CD4-positive, alpha-beta T cell treated with Interleukin-10 for 1 hour (primary cell): ENCODE measurements at places on chromosomes 1 and 21.

- DNase-seq = no peak
Observed at GRCh38 chr1:192983349-192983980, 75.7 kb downstream of the UCHL5 start.

- no peak for DNase-seq
Observed at GRCh38 chr1:160671603-160672517, 25.0 kb upstream of the SLAMF1 start.

GRCh38 chr1:213519098-213519497 lies 468.1 kb downstream of the RPS6KC1 start:
- no peak for DNase-seq

- DNase-seq = no peak
Observed at GRCh38 chr1:51365774-51366173, 35.4 kb upstream of the TTC39A start.

DNA sequence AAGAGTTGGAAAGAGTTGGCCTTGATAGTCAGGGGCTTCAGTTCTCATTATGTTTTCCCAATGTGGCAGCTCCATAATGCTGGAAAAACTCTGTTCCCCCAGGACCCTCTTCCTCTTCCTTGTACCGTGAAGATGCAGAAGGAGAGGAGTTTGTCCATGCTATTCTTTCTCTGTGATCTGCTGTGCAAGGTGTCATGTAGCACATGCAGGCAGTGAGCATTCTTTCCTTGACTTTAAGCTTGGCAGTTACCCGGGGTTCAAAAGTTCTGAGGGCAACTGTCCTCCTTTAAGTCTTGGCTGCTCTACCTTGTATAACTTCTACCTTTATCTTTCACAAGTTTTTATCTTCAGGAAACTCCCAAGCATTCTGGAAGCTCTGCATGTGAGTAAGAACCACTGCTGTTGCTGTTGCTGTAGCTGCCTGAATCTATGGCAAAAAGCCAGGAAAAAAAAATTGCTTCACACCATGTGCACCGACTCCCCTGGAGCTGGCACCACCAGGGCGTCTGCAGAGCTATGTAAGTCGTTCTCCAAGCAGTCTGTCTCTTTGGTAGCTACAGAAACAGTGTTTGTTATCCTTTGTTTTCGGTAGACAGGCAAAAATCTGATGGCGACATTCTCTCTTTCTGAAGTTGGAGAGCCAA lies 42.7 kb upstream of the SLC16A1 start:
- DNase-seq = no peak

DNA sequence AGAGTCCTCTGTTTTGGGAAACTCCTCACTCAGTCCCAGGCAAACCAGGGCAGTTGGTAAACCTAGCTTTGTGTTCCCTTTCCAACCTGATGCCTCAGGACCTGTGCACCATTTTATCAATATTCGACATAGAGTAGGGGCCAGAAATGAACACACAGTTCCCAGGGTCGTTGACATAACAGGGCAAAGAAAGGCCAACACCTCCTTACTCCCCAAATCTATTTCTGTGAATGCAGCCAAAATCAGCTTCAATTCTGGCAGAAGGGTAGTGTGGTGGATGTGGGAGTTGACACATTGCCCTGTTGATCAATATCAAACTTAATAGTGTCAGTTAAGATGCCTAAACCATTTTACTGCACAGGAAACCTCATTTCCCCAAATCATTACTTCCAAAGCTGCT lies 104.6 kb upstream of the SPATA6 start:
- DNase-seq = no peak

GRCh38 chr21:23524685-23525084 lies 2082.6 kb downstream of the MRPL39 start:
- DNase-seq = no peak

GRCh38 chr1:201038186-201038876 lies 14.8 kb upstream of the KIF21B start:
- no peak for DNase-seq

DNA sequence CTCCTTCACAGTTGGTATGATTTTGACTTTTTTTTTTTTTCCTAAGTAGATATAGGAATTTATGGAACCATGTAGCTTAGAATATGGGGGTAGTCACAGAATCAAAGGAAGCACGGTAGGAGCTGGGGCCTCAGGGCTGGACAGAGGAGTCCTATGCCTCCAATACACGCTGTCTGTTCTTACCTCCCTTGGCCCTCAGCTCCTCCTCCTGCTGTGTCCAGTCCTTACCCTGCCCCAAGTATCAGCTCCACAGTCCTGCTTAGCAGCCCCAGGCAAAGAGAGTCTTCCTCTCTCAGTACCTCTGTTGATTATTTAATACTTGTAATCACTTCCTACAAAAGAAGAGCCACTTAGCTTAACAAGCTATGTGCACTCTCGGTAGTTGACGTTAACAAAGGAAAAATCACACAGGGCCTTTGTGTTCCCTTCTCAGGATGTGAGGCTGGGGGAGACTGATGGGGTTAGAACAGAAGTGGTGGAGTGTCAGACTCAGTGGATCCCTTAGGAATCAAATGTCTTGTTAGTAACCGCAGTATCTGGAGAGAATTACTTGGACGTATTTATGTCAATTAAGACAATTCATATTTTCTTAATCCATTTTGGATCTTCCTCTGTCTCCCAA lies 292.3 kb downstream of the HHAT start:
- DNase-seq = no peak

DNA sequence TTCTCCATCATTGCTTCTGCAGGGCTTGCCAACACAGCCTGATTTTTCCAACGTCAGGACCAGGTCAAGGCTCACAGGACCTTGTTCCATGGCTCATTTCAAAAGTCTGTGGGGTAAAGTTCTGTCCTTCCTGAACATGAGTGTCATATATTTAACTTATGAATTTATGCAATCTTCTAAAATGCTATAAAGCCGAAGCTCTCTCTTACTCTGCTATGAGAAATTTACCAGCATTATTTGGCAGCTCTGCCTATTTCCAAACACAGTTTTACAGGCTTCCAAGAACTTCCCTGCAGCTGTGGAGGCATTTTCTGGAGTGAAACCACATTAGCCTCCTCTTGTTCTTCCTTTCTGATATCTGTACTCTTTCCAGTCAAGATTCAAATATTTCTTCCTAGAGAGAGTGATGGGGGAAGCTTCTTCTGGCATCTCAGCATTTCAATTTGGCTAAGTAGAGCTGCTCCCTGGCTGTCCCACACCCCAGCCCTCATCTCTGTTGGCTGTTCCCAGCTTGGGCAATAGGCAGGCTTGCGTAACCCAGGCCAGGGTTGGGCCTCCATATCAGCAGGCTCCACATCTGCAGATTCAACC lies 15.6 kb upstream of the HMGCS2 start:
- DNase-seq = no peak

DNA sequence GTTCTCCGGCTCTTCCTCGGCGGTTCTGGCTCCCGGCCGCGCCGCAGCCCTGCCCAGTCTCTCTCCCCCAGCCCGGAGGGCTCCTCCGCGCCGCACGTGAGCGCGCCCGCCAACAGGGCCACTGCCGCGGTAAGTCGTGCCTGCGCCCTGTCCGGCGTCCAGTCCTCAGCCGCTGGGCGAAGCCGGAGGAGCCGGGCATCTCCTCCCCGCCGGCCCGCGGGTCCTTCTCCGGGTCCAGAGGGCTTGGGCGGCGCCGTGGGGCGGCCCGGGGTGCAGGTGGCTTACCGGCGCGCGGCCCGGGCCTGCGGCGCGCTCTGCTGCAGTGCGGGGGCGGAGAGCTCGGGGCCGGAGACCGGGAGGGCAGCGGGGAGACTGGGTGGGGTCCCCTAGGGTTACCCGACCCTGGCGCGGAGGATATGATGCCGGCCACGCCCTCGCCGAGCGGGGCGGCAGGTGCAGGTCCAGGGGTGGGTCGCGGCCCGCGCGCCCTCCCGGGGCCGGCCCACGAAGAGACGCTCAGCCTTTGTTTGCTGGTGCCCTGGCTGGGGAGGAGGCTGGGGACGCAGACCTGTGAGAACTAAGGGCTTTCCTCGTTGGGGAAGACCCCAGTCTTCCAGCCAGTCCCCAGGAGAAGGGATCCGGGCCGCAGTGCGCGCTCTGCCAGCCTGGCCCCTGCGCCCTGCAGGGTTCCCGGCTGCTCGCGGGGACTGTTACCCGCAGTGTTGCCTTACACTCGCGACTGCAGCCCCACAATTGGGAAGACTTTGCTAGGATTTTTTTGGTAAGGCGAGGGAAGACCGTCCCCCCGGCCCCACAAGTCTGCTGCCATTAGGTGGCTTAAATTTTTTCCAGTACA lies at the start of gene DOP1B:
Gene DOP1B (plus strand): TSS at position 10 of the 856 bp plus-strand sequence. CDS start 7,910 bp downstream, outside the sequence.
- DNase-seq = peak; percentile 35

DNA sequence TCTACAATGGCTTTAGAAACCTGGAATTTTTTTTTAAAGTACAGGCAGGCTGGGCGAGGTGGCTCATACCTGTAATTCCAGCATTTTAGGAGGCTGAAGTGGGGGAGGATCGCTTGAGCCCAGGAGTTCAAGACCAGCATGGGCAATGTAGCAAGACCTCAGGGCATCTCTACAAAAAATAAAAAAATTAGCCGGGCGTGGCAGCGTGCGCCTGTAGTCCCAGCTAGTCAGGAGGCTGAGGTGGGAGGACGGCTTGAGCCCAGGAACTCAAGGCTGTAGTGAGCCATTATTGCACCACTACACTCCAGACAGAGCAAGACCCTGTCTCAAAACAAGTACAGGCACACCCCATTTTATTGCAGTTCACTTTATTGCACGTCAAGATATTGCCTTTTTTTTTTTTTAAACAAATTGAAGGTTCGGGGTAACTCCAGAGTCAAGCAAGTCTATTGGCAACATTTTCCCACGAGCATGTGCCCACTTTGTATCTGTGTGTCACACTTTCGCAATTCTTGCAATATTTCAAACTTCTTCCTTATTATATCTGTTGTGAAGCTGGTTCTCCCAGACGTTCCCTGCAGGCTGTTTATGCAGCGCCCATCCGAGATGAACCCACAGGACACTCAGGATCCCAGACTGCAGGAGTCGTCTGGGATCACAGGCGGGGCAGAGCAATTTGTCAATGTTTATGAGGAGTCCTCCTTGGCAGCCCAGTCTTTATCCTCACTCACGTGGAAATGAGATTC lies 4.7 kb downstream of the HES2 start:
- no peak for DNase-seq

DNA sequence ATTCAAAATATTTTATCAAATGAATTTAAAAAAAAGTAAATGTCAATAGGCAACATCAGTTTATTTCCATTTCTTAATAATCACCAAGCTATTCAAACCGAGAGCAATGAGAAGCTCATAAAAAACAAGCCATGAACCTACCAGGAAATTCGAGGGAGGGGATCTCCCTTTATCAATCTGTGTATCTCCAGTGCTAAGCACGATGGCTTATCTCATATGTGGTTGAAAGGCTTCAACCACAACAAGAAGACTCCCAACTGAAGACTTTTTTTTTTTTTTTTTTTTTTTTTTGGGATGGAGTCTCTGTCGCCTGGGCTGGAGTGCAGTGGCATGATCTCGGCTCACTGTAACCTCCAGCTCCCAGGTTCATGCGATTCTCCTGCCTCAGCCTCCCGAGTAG lies 833.3 kb downstream of the USP25 start:
- no peak for DNase-seq

DNA sequence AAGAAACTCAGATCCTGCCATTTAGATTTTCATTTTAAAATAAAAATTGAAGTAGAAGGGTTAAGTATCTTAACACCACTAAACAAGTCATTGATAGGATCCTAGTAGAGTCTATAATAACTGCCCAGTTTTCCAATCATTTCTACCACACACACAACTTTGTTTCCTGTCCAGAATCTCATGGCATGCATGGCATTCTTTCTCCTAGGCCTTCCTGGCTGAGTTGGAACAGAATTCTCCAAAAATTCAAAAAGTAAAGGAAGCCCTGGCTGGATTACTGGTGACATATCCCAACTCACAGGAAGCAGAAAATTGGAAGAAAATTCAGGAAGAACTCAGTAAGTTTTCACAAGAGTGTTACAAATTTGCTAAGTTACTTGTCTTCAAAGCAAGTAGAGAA lies 111.4 kb upstream of the BMP8A start:
- DNase-seq = no peak

DNA sequence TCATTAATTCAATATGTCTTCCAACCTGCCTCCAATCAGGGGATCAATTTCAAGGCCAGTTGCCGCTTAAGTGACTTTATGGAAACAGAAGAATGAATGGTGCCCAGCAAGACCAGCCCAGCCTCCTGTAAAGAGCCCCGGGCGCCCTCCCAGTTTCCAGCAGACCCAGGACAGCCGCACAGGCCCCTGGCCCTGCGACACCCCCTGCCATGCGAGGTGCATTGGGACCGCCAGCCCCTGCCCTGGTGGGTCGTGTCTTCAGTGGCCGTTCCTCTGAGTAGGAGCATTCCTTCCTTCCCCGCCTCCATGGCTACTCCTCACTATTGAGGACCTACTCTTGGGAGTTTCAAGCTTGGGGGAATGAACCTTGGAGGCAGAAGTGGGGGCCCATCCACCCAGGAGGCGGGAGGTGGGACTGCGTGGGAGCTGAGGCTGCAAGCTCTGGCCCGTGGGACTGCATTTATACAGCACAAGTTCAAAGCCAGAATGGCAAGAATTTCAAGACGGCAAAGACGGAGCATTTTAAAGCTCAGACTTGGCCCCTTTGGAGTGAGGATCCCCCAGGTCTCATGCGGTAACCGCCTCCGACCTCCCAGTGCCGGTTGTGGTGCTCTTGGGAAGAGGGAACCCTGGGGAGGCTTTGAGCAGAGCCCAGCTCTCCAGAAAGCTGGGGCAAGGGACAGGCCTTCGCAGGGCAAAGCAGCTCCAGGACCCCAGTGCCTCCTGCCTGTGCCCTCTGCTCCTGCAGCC lies 73.1 kb upstream of the ACTRT2 start:
- DNase-seq = no peak

- no peak for DNase-seq
Observed at GRCh38 chr1:111990878-111991718, 1.6 kb upstream of the KCND3 start.

- DNase-seq = no peak
Observed at GRCh38 chr1:12798911-12799310, 7.7 kb downstream of the PRAMEF1 start.

- DNase-seq = no peak
Observed at GRCh38 chr1:163604896-163605295, 283.1 kb downstream of the NUF2 start.

DNA sequence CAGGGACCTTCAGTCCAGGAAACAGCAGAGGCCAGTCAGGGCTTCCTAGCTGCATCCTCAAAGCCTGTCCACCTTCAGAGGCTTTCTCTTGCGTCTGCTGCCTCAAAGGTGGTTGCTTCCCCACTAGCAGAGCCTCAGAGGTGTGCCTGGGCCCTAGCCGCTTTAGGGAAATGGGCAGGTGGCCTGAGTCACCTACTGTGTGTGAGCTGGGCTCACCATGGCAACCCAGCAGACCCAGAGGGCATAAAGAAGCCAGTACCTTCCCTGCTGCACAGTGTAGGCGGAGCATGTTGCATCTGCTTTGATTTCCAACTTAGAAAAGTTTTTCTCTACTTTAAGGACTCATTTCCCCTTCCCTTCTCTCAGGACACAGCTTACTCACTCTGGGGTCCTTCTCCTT lies 12.5 kb downstream of the SLC9A1 start:
- DNase-seq = no peak

GRCh38 chr21:15018382-15018781 lies 46.4 kb downstream of the NRIP1 start:
- no peak for DNase-seq

- DNase-seq = peak; percentile 10
Observed at GRCh38 chr1:221166559-221167318, 287.5 kb downstream of the HLX start.

GRCh38 chr1:223144914-223145313 lies 1.9 kb upstream of the TLR5 start:
- no peak for DNase-seq
